ENCODE measurements at places on chromosomes 7 and 10.

DNA sequence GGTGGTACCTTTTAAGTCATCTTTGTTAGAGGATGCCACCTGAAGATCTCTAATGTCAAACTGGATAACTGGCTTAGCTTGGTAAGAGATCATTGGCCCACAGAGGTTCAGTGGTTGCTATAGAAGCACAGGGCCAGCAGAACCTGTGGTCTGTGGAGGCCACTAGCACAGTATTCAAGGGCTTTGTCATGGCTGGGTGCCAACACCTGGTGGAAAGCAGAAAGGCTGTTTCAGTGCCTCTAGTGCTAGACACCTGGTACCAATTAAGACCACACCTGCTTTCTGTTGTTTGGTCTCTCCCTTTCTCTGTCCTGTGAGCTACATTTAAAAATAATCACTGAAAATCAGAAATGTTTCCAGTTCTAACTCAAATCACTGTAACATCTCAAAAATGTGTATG, 10.0 kb upstream of the PCGF5 start:
- no peak for DNase-seq

- no peak for DNase-seq
These were observed 207.2 kb upstream of the SVIL start for GRCh38 chr10:29841724-29842649.

- DNase-seq, result no peak
These were observed 29.3 kb downstream of the KCNH2 start for GRCh38 chr7:150948791-150949251.

DNA sequence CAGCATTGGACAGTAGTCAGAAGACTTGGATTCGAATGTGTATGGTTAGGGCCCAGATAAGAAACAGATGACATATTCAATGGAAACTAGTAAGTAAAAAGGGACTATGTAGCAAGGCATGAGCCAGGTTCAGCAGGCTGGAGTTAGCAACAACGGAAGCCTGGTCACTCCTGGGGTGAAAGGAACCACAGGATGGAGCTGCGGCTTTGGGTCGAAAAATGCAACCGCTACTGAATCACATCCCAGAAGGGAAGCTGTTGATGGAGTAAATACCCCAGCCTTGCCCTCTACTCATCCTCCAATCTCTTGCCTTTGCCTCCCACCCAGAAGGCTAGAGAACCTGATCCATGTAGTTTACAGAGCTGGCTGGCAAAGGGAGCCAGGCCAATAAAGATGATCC, 37.5 kb upstream of the EGR2 start:
- DNase-seq, result peak; percentile 60

- no peak for DNase-seq
These were observed 166.6 kb upstream of the AUTS2 start for GRCh38 chr7:69431626-69432025.

- peak; percentile 45 for DNase-seq
These were observed 20.3 kb upstream of the SFRP5 start for GRCh38 chr10:97791824-97792721.

- no peak for DNase-seq
These were observed 70.9 kb downstream of the DYNC1I1 start for GRCh38 chr7:95843286-95843685.

- DNase-seq, result no peak
These were observed 30.1 kb downstream of the SEMA3D start for GRCh38 chr7:85156661-85157208.

DNA sequence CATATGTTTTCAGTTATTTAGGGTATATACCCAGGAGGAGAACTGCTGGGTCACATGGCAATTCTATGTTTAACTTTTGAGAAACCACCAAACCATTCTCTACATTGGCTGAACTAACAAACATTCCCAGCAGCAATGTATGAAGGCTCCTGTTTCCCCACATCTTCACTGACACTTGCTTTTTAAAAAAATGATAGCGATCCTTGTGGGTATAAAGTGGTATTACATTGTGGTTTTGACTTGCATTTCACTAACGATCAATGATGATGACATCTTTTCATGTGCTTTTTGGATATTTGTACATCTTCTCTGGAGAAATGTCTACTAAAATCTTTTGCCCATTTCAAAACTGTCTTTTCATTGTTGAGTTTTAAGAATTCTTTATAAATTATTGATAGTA, 51.2 kb upstream of the ANAPC16 start:
- no peak for DNase-seq

DNA sequence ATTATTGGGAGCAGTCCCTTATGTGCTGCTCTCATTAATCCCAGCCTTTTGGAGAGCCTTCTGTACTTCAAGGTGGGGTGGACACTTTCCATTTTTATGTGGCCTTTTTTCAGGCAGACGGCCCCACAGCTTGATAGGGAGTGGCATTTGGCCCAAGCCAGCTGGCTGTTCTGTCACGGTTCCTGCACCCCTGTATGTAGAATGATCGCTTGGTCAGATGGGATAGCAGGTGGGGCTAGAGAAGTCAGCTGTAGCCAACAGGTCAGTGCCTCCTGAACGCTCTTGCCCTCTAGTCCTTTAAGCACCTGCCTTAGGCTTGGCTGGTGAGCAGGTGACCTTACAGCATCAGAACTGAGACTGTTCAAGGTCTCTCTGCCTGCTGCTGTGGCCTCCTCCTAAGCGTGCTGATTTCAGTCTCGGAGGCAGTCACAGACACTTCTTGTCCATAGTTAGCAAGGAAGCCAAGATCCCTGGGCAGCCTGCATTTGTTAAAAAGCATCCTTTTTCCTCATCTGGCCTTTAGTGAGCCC, 95.3 kb downstream of the LRRC4 start:
- DNase-seq, result no peak

GRCh38 chr10:72107325-72108003, 19.1 kb upstream of the SPOCK2 start:
- DNase-seq, result no peak

DNA sequence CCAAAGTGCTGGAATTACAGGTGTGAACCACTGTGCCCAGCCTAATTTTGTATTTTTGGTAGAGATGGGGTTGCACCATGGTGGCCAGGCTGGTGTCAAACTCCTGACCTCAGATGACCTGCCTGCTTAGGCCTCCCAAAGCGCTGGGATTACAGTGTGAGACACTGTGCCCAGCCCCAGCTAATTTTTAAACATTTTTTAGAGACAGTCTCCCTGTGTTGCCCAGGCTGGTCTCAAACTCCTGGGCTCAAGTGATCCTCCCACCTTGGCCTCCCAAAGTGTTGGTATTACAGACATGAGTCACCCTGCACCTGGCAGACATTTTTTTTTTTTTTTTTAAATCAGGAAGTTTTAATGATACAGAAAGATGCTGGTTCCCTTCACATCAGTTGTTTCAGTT, 15.5 kb downstream of the DENND10 start:
- DNase-seq, result no peak

- peak; percentile 18 for DNase-seq
These were observed 128.4 kb upstream of the BTBD16 start for GRCh38 chr10:122142641-122143237.

DNA sequence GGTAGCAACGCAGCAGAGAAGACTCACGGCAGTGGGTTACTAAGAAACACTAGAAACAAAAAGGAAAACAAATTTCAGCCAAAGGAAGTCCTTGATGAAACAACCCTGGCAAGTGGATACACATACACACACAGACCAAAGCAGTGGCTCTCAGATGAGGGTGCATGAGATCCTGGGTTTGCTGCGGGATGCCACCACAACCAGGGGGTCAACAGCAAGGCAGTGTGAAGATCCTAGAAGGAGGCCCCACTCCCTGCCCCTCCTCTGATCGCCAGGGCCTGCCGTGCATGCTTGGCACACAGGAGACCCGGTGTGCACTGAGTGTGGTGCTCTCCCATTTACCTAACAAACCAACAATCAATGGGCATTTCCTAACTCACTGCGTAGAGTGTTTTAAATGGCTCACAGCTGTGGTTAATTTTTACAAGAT, 252.3 kb upstream of the KLF14 start:
- no peak for DNase-seq

GRCh38 chr10:124123156-124123555, 29.8 kb upstream of the CHST15 start:
- no peak for DNase-seq

DNA sequence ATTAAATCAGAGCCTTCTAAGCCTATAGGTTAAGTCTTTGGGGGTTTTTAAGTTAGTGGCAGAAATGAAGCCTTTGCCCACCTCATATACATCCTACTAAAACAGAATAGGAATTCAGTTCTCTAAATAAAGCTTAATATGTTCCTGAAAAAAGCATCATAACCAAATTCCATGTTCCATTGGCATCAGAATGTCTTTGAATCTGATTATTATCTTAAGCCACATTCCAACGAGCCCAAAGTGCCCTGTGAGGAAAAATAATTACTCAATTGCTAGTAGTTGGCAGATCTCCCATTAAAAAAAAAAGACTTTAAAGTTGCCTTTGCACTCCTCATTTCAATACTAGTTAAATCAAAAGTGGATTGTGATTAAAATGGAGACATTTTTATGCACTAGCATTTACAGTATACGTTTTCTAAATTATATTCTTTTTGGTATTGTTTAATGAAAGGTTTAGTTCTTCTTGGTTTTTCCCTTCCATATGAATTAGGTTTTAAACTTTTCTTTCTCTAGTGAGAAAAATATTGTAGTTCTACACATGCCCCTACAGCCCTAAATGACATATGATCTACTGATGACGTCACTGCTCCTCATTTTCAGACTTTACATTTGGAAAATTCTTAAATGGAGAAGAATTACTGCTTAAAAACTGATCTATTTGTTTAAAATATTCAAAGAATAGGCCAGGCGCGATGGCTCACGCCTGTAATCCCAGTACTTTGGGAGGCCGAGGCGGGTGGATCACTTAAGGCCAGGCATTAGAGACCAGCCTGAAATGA, 54.3 kb upstream of the CABCOCO1 start:
- no peak for DNase-seq

DNA sequence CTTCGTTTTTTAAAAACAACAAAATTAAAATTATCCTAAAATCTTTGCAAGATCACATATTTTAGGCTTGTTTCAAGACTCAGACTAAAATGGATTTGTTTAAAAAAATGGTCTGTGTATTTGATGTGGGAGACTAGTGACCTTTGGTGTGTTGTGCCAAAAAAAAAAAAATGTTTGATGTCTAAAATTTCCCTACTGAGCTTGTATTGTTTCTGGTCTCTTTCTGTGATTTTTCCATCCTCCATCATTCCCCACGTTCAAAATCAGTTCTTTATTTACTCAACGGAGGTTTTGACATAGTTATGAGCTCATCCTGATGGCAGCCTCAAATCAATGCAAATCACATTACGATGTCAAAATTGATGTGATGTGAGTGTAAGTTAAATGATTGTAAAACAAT, 326.2 kb downstream of the RNLS start:
- DNase-seq, result no peak

GRCh38 chr10:69908124-69908523, 106.4 kb downstream of the COL13A1 start:
- no peak for DNase-seq

GRCh38 chr10:46198516-46198915, 88.3 kb upstream of the ANTXRL start:
- no peak for DNase-seq
